ENCODE measurements at places on chromosomes 16 and 17. TPM values are rescaled to one million over a fixed set of nuclear protein-coding genes. Genes with fewer than 3 reads are reported as not detected.

GRCh38 chr17:42698736-42699414 lies 16.5 kb downstream of the CNTNAP1 start:
- ATAC-seq: peak; percentile 13

- no peak for ATAC-seq
These were observed 6.9 kb downstream of the ZNF469 start for GRCh38 chr16:88389621-88390160.

DNA sequence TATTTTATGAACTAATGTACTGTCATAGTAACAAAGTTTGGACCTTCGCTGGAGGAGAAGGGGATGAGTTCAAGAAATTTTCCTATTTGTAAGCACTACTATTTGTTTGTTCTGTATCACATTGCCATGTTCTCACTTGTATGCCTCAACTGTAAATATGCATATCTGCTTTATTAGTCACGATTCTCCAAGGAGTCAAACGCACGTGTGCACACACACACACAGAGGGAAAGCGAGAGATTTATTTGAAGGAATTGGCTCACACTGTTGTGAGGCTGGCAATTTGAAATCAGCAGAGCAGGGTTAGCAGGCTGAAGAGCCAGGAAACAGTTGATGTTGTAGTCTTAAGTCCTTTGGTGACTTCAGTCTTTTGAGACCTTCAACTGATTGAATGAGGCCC lies 24.9 kb upstream of the MYH2 start:
- ATAC-seq: no peak

GRCh38 chr17:33175562-33175961 lies 117.5 kb downstream of the ASIC2 start:
- no peak for ATAC-seq

DNA sequence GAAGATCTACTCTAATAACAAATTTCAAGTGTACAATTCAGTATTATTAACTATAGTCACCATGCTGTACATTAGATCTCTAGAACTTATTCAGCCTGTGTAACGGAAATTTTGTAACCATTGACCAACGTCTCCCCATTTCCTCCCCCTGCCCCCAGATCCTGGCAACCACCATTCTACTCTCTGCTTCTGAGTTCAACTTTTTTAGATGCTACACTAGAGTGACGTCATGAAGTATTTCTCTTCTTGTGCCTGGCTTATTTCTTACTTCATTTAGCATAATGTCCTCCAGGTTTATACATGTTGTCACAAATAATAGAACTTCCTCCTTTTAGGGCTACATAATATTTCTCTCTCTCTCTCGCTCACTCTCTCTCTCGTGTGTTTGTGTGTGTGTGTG lies 157.5 kb downstream of the ANKFN1 start:
- no peak for ATAC-seq

- no peak for ATAC-seq
These were observed 590 bp downstream of the TMEM219 start for GRCh38 chr16:29962344-29962994.

DNA sequence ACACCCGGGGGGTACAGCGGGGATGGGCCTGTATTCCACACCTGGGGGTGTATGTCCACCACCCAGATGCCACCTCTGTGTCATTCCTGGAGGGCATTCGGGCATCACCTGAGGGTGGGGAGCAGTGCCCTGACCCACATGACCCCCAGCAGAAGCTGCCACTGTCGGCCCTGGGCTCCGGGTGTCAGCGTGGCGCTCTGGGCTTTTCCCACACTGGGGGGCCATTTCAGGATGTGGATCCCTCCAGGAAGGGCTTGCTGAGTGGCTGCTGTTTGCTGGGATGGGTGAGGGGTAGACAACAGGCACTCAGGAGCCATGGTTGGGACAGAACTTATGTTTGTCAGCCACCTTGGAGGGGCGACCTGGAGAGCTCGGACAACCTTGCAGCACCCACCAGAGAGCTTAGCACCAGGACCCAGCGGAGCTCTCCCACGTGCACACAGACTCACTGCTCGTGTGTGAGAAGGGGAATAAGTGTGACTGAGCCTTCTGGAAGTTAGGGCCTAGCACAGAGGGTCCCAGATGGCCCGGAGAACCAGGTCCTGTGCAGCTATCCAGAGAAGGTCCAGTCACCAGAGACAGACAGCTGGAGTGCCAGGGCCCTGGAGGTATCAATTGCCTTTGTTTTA lies 102.7 kb downstream of the METRNL start:
- ATAC-seq: no peak

DNA sequence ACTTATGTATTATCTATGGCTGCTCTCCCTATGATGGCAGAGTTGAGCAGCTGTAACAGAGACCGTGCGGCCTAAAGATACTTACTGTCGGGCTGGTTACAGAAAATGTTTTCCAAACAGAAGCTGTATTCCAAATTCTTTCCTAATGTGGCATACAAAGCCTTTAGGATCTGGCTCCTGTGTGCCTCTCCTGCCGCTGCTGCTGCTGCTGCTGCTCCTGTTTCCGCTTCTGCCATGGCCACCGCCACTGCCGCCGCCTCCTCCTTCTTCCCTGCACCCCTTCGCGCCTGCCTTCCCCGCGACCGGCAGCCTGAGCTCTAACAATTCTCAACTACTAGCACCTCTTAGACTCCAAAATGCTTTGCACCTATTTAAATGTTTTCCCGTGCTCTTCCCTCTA lies 263.9 kb upstream of the TBX2 start:
- no peak for ATAC-seq

DNA sequence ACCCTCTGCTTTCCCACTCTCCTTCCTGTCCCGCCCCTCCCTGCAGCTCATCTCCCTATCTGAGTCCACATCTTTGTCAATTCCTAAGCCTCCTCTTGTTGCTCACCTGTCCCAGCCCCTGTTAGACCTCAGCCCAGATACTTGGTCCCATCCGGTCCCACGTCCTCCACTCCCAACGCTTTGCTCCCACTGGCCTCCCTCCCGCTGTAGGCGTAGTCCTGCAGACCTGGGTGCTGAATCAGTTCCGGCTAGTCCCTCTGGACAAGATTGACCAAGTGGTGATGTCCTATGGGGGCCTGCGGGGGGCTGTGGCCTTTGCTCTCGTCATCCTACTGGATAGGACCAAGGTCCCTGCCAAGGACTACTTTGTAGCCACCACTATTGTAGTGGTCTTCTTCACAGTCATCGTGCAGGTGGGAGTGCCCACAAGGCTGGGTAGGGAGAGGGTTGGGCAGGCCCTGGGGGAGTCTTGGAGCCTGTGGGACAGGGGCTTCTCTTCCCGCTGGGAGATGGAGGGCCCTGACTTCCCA lies 8.0 kb downstream of the SLC9A5 start:
- ATAC-seq: no peak

DNA sequence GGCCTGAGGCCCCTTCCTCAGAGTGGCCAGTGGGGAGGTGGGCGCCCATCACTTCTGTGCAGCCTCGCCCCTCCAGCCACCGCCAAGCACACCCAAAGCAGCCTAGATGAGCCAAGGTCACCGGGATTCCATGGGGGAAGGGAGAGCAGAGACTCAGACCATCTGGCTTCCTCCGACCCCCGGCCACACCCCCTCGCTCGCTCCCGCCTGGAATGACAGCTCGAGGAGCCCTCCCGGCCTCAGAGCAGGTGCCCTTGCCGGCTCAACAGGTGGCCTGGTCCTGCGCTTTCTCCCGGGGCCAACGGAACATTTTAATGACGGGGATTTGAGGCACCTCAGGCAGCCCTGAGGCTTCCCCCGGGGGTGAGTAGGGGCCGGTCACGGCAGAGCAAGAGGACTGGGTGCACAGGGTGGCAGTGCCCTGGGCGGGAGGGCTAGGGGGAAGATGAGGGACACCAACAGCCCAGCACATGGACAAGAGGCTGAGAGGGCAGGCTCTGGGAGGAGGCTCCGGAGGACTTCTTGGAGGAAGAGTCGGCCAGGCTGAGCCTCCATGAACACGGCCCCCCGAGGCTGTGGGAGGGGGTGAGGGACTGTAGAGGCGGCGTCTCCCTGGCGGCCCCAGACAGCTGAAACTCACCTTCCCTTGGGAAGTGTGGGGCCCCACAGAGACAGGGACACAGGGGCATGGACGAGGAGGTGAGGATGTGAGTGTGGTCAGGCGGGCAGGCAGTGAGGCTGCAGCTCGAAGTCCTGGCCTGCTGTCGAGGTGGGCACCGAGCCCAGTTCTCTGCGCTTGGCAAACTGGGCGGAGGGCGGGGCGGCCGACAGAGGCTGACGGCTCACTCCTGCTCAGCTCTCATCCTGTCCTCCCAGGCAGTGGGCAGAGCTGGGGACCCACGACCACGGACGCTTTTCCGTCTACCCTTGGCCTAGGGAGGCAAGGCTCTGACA lies 12.5 kb upstream of the C1QTNF8 start:
- ATAC-seq: peak; percentile 28

DNA sequence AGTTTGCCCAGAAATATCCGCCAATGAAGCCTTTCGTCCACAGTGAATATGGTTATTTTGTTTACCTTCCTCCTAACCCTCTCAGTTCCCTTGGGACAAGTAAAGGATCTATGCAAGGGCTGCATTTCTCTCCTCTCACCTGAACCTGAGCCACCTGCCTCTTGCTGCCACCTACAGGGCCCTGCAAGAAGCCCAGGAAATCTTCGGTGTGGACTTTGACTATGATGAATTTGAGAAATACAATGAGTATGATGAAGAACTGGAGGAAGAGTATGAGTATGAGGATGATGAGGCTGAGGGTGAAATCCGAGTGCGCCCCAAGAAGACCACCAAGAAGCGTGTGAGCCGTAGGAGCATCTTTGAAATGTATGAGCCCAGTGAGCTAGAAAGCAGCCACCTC lies 14.0 kb downstream of the SUPT6H start:
- no peak for ATAC-seq

DNA sequence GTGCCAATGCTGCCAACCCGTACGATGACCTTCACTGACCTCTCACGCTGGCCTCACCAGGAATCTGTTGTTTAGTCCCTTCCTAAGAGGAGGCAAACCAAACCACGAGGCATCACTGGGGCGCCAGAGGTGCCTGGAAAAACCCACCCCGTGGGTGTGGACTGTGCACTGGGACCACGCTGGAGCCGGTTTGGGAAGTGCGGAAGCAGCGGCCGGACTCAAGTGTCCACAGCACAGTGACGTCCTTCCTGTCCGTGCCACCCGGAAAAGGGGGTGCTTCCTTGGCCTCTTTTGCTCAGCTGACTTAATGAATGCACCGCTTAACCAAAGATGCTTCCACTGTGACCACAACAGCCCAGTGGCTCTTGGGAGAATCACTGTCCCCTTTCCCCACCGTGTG lies 9.0 kb upstream of the KIF19 start:
- no peak for ATAC-seq

DNA sequence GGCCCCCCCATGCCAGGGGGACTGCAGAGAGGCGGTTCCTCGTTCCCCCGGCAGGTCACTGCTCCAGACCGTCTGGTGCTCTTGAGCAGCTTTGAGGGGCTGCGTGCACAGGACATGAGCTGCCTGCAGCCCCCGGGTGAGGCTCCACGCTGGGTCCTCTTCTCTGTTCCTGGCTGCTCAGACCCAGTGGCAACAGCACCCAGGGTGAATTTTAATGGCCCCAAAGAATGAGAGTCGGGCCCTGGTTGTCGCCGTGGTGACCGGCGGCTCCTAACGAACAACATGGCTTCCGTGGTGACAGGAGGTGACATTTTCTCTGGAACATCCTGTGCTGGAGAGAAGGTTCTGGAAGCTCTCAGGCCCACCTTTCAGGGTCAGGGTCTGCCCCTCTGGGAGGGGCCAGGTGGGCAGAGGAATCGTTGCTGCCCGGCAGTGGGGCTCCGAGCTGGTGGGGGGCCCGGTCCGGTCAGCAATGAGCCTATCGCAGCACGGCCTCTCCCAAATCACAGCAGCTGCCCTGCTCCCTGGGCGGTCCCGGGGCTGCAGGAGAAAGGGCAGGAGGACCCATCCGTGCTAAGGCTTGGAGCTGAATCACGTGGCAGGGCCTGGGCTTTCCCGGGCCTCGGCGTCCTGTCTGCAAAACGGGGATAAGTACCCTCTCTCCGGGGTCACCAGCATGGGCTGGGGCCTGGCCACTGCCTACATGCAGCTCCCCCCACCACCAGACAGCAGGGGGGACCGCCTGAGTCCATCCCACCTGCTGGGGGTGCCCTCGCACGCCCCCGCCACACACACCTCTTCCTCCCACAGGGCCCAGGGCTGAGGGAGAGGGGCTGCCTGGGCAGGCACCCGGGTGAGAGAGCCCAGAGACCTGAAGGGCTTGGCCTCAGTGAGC lies 3.4 kb upstream of the C1QTNF8 start:
- ATAC-seq: peak; percentile 1

- no peak for ATAC-seq
These were observed 194.9 kb upstream of the TNRC6C start for GRCh38 chr17:77763575-77763974.

The HBQ1 gene
- 1.5 TPM for total RNA-seq

The GPR142 gene
- total RNA-seq: not detected

The SLC46A1 gene
- total RNA-seq: 9.7 TPM

All from motor neuron (in vitro differentiated cells).